ENCODE measurements at places on chromosomes 2 and 18. TPM values are rescaled to one million over a fixed set of nuclear protein-coding genes. Genes with fewer than 3 reads are reported as not detected.
A peak's percentile ranks its signal among the peaks of the same experiment; 100 is the strongest.

The HOXD13 gene
- not detected for total RNA-seq

The CACNB4 gene
- 9.8 TPM for total RNA-seq

The AFF3 gene
- total RNA-seq, result 5.9 TPM

The IL1R2 gene
- not detected for total RNA-seq

The HRH4 gene
- 0.17 TPM for total RNA-seq

The BCS1L gene
- 16.9 TPM for total RNA-seq

The FKBP7 gene
- total RNA-seq, result 8.3 TPM

The STARD6 gene
- not detected for total RNA-seq

GRCh38 chr18:11548916-11549551 lies 60.4 kb upstream of the SLC35G4 start:
- no peaks in the 10 kb centered on the region for H3K4me1 ChIP-seq
- H3K4me3 ChIP-seq, result no peak overlapping the region
- no peaks in the 10 kb centered on the region for H3K27me3 ChIP-seq
- H3K36me3 ChIP-seq, result no peaks in the 10 kb centered on the region

DNA sequence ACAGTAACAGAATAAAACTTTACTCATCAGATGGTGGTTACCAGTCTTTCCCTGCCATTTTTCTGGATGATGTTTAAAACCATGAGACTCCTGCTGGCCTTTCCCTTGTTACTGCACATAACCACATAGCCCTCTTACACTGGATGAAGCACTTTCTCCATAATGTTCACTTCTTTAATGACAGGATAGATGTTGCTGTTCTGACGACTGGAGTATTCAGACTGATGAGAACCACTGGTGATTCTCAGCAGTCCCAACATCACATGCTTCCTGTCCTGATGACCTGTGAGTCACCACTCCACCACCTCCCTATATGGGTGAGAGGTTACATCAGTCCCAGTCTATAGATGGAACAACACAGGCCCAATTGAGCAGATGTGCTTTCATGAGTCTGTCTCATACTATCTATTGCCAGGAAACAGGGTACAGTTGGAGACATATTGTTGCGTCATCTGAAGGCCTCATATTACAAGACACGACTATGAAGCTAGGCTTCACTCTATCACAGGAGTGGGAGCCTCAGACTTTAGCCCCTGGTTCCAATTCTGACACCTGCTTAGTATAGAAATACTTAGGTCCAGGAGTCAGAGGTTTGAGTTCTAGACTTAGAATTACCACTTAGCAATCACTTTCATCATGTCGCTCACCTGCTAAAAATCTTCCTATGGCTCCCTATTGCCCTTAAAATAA lies 145.7 kb upstream of the KLF7 start:
- H3K27me3 ChIP-seq, result no peaks in the 10 kb centered on the region
- no peak overlapping the region for H3K27ac ChIP-seq
- H3K4me1 ChIP-seq, result peaks cover 7% of the 10 kb centered on the region
- no peak for DNase-seq
- no peak overlapping the region for H3K4me3 ChIP-seq

DNA sequence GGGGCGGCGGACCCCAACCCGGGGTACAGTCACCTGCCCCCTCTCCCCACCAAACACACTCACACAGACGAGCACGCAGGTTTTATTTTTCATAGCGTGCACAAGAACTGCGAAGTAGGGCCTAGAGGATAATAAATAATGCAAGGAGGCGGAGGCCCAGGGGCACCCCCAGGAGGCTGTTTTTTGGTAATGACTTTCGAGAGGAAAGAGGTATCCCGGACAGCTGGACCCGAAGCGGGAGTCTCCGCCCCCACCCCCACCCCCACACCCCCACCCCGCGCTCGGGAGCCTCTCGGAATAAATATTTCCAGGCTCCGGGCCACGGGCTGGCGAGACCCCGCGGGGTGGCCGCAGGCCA lies 3.4 kb downstream of the CYP26B1 start:
- peak overlapping the region; percentile 77 for H3K4me3 ChIP-seq
- H3K27ac ChIP-seq, result no peak overlapping the region
- peaks cover 30% of the 10 kb centered on the region for H3K4me1 ChIP-seq
- peaks cover 96% of the 10 kb centered on the region for H3K27me3 ChIP-seq

GRCh38 chr2:108909275-108909823 lies 79.7 kb downstream of the EDAR start:
- no peak for DNase-seq
- H3K27ac ChIP-seq, result no peak overlapping the region
- no peaks in the 10 kb centered on the region for H3K27me3 ChIP-seq

- H3K36me3 ChIP-seq, result no peaks in the 10 kb centered on the region
- H3K4me3 ChIP-seq, result no peak overlapping the region
- H3K4me1 ChIP-seq, result no peaks in the 10 kb centered on the region
- no peak overlapping the region for H3K27ac ChIP-seq
- DNase-seq, result peak; percentile 88
- no peaks in the 10 kb centered on the region for H3K27me3 ChIP-seq
These were observed 54.1 kb downstream of the E2F6 start for GRCh38 chr2:11411768-11412448.

- H3K4me3 ChIP-seq, result no peak overlapping the region
- H3K4me1 ChIP-seq, result no peaks in the 10 kb centered on the region
- H3K27ac ChIP-seq, result no peak overlapping the region
These were observed 23.1 kb upstream of the FAHD2A start for GRCh38 chr2:95379371-95379831.

DNA sequence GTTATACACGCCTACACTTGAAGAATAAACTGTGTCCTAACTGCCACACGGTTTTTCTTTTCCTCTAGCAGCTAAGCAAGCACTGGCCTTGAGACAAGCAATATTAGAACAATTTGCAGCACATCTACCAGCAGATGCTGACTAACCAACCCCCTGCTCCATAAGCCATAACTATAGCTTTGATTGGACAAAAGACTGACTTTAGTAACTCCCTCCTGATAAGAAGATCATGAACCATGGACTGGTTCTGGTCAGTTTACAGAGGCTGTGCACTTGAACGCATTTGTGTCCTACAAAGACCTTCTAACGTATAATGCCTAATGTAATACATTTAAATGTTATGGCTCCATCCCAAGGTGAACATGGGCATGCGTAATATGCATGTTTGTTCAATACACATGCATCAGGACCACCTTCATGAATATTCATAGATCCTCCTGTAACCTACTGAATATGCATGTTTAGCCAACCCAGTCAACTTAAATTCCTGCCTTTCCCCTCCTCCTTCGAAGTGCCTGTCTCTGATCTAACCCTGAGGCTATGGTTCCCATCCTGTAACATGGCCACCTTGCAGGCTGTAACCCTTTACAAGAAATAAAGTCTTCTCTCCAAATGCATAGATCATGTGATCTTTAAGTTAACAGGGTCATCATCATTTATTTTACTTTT lies 26.5 kb downstream of the SLC4A5 start:
- H3K4me3 ChIP-seq, result no peak overlapping the region
- no peaks in the 10 kb centered on the region for H3K27me3 ChIP-seq
- H3K36me3 ChIP-seq, result no peaks in the 10 kb centered on the region
- DNase-seq, result peak; percentile 76
- no peak overlapping the region for H3K27ac ChIP-seq

GRCh38 chr2:113283704-113284284 lies 5.1 kb upstream of the PAX8 start:
- no peaks in the 10 kb centered on the region for H3K36me3 ChIP-seq
- H3K4me3 ChIP-seq, result no peak overlapping the region
- H3K27ac ChIP-seq, result no peak overlapping the region
- peaks cover 16% of the 10 kb centered on the region for H3K4me1 ChIP-seq

GRCh38 chr2:131148426-131148825 lies 43.3 kb downstream of the PLEKHB2 start:
- peaks cover 5% of the 10 kb centered on the region for H3K36me3 ChIP-seq
- no peak for DNase-seq
- no peak overlapping the region for H3K27ac ChIP-seq
- H3K27me3 ChIP-seq, result no peaks in the 10 kb centered on the region
- no peak overlapping the region for H3K4me3 ChIP-seq
- no peaks in the 10 kb centered on the region for H3K4me1 ChIP-seq

GRCh38 chr18:498931-499775 lies 1.3 kb downstream of the COLEC12 start:
- H3K4me3 ChIP-seq, result peak overlapping the region; percentile 88
- no peak overlapping the region for H3K27ac ChIP-seq
- peak; percentile 47 for DNase-seq
- H3K36me3 ChIP-seq, result no peaks in the 10 kb centered on the region

- no peak overlapping the region for H3K4me3 ChIP-seq
- DNase-seq, result no peak
- no peaks in the 10 kb centered on the region for H3K27me3 ChIP-seq
- no peaks in the 10 kb centered on the region for H3K36me3 ChIP-seq
These were observed 90.6 kb downstream of the PAX3 start for GRCh38 chr2:222208010-222208690.

GRCh38 chr2:10360850-10361588 lies 58.3 kb downstream of the HPCAL1 start:
- H3K4me3 ChIP-seq, result no peak overlapping the region
- H3K27ac ChIP-seq, result no peak overlapping the region
- H3K36me3 ChIP-seq, result no peaks in the 10 kb centered on the region
- H3K4me1 ChIP-seq, result no peaks in the 10 kb centered on the region
- DNase-seq, result no peak

GRCh38 chr2:69138793-69139459 lies 125.9 kb downstream of the ANTXR1 start:
- no peaks in the 10 kb centered on the region for H3K4me1 ChIP-seq
- H3K27ac ChIP-seq, result no peak overlapping the region
- DNase-seq, result no peak

GRCh38 chr2:96241900-96242611 lies 23.7 kb downstream of the TMEM127 start:
- peak; percentile 20 for DNase-seq
- no peak overlapping the region for H3K4me3 ChIP-seq
- H3K36me3 ChIP-seq, result no peaks in the 10 kb centered on the region
- no peak overlapping the region for H3K27ac ChIP-seq

DNA sequence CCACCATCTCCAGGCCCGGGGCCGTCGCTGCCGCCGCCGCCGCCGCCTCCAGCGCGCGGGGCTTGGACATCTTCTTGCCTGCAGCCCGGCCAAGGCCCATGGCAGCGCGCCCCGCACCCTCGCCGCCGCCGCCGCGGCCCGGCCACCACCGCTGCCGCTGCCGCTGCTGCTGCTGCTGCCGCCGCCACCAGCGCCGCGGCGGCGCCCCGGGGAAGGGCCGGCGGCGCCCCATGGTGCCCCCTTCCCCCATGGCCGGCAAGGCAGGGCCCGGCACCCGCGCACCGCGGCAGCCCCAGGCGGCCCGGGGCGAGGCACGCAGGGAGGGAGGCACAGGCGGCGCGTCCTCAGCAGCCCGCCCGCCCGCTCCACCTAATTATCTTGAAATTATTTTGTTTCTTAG lies 3057.4 kb downstream of the RPIA start:
- H3K27ac ChIP-seq, result no peak overlapping the region
- no peaks in the 10 kb centered on the region for H3K36me3 ChIP-seq
- H3K27me3 ChIP-seq, result peaks cover 15% of the 10 kb centered on the region
- DNase-seq, result peak; percentile 20
- H3K4me1 ChIP-seq, result peaks cover 24% of the 10 kb centered on the region
- peak overlapping the region; percentile 67 for H3K4me3 ChIP-seq

DNA sequence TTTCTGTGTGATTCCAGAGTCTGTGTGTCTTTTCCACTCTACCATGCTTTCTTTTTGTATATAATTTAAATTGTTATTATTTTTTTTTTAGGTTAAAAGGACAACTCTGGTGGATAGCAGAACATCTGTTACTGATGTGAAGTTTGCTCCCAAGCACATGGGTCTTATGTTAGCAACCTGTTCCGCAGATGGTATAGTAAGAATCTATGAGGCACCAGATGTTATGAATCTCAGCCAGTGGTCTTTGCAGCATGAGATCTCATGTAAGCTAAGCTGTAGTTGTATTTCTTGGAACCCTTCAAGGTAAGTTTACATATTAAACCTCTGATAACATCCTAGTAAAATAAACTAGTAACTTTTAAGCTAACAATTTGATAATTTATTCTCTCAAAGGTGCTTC lies 15.3 kb downstream of the SEH1L start:
- no peak overlapping the region for H3K27ac ChIP-seq
- peaks cover 23% of the 10 kb centered on the region for H3K36me3 ChIP-seq
- no peak for DNase-seq
- H3K27me3 ChIP-seq, result no peaks in the 10 kb centered on the region

DNA sequence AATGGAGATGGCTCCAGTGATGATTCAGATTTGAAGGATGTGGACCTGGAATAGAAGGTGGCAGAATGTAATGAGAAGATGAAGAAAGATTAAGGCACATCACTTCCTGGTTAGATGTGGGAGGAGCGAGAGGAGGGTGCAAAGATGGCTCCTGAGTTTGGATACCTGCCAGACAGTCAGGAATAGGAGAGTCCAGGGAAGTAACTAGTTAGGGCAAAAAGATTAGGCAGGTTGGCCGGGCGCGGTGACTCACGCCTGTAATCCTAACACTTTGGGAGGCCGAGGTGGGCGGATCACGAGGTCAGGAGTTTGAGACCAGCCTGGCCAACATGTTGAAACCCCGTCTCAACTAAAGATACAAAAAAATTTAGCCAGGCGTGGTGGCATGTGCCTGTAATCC lies 5.6 kb downstream of the C2orf74 start:
- H3K27ac ChIP-seq, result no peak overlapping the region
- no peaks in the 10 kb centered on the region for H3K36me3 ChIP-seq
- DNase-seq, result no peak
- H3K4me3 ChIP-seq, result no peak overlapping the region

DNA sequence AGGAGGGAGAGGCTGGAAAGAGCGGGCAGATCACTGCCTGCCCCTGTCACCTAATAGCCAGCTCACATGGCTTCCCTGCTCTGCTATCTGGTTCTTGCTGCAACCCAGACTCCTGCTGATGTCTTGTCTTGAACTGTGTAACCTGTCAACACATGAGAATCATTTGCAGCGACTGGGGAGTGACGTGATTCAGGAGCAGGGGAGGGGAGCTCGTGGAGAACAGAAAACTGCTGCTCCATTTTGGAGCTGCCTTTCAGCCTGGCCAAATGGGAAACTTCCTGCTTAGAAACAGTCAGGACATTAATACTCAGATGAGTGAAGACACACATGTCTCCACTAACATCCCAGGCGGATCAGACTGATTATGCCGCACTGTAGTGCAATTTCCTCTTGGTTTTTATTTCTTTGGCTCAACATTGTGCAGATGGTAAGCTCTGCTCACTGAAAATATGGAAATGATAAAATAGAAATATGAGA lies 38.1 kb downstream of the RPL37A start:
- no peak overlapping the region for H3K4me3 ChIP-seq
- no peaks in the 10 kb centered on the region for H3K4me1 ChIP-seq
- H3K36me3 ChIP-seq, result no peaks in the 10 kb centered on the region
- H3K27me3 ChIP-seq, result no peaks in the 10 kb centered on the region

DNA sequence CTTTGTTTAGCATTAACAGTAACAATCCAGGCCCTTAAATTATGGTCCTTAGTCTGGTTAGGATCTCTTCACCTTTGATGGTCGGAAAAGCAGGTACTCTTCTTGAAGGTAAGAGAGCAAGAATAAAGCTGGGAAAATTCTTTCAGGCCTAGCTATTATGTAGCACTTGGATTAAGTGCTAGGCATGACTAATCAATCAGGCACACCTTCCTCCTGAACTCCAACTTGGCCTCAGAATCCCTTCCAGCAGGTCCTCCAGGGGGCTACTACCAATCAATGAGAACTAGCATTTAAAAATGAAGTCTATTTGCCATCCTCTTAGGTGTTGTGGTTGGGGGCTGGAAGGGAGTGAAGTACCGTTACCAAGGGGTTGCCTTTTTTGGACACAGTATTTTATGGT lies 3.7 kb downstream of the SMYD1 start:
- peaks cover 17% of the 10 kb centered on the region for H3K4me1 ChIP-seq
- H3K4me3 ChIP-seq, result no peak overlapping the region
- H3K36me3 ChIP-seq, result no peaks in the 10 kb centered on the region
- H3K27ac ChIP-seq, result no peak overlapping the region

GRCh38 chr18:22841840-22842239 lies 91.3 kb upstream of the RBBP8 start:
- no peaks in the 10 kb centered on the region for H3K27me3 ChIP-seq
- H3K27ac ChIP-seq, result no peak overlapping the region
- 0 out of 2 replicates have a peak, but pooled peaks cover 7% of the 10 kb centered on the region for H3K4me1 ChIP-seq
- H3K4me3 ChIP-seq, result no peak overlapping the region

All from GM23338 (cell line).